Stimulated activated CD4-positive, alpha-beta T cell treated with anti-CD3 and anti-CD28 coated beads, TNF-alpha, amount 100 ng/mL, for 48 hours (primary cell): ENCODE measurements at places on chromosomes 12 and 14.

- DNase-seq, result no peak
These were observed 1.6 kb downstream of the AEBP2 start for GRCh38 chr12:19440916-19441315.

DNA sequence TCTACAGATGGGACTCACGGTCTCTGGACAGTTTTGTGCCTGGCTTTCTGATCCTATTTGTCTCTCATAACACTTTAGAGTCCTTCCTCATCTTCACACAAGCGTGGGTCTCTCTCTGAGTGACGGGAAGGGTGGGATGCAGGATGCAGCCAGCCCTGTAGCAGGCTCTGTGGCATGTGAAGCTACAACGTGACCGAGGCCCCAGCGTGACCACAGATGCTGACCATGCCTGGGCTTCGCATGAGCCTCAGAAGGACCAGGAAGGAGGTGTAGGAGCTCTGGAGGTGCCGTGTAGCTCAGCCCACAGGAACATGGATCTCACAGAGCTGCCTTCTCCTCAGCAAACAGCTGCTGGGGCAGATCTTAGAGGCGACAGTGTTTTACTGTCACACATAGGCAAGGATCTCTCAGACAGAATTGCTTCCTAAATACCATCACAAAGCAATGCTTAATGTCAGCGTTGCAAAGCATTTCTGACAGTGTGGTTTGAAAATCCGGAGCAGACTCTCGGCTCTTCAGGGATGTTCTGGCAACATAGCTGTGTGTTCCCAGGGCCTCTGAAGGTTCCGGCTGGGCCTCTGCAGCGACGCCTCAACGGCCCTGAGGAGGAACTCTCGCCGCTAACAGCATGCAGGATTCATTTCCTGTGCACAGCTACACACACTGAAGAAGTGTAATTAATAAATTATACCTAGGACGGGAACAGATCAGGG, 21.9 kb downstream of the ANKLE2 start:
- no peak for DNase-seq

DNA sequence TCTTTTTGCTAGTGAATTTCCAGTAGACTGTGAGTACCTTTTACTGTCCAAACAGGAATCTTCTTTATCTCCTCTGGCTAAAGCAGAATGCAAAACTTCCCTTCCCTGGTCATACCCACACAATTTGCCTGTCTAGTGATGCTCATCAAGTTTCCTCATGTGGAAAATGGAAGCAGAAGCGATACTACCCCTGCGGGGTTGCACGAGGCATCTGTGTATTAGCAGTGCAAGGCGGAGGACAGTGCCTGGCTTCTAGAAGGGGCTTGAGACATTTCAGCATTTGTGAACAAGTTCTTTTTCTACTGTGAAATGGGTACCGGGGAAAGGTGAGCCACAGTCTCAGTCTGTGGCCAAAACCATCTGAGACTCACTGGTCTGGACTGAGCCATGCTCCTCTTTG, 340.9 kb downstream of the AACS start:
- DNase-seq, result no peak

DNA sequence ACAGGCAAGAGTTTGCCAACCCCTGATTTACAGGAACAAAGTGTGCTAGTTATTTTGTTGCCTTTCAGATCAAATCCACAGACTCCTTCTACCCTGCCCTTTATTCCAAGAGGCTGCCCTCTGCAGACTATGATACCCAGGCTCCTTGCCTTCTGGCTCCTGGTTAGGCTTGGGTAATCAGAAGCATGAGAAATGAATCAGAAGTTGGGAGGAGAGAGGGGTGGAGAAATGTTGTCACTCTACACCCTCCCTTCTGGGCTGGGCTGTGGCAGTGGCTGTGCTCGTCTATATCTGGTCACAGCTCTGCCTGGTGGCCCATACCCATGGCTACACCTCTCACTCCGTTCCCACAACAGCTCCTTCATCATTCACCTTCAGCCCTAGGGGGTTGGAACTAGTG, 204.6 kb upstream of the PLXNC1 start:
- no peak for DNase-seq

DNA sequence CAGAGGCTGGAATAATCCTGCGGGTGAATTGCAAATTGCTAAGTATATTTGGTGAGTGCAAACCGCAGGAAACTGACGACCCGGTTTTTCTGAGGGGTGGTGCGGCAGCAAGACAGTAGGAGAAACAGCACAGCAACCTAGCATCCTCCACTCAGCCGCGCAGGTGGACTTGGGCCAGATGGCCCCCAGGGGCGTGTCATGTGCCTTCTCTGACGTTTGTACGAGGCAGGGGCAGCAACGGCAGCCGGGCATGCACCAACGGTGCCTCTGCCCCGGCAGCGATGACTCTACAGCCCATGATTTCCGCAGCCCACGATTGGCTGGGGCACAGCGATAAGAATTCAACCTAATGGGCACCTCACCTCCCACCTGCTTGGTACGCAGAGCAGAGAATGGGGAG, 11.1 kb upstream of the CLEC2A start:
- DNase-seq, result no peak

- DNase-seq, result no peak
These were observed 158.0 kb downstream of the SLC5A8 start for GRCh38 chr12:101051901-101052550.

GRCh38 chr12:47949441-47950341, 13.7 kb upstream of the TMEM106C start:
- DNase-seq, result peak; percentile 22

- no peak for DNase-seq
These were observed 238.5 kb downstream of the RBM19 start for GRCh38 chr12:113727651-113728061.

DNA sequence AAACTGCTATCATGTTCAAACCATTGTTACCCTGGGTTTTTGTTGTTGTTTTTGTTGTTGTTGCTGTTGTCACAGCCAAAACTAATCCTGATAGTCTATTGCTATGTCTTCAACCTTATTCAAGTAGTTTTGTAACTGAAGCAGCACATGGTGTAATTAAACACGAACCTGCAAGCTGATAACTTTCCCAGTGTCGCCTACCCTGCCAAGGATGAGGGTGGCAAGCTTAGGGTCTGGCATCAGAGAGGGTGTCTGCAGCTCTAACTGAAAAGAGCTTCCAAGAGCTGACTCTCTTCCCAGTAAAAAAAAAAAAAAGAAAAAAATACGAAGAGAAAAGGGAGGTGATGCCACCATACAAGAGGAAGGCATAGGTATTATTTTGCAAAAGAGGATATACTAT, 86.3 kb upstream of the BCL2L14 start:
- no peak for DNase-seq

GRCh38 chr12:22163594-22163993, 117.6 kb downstream of the CMAS start:
- DNase-seq, result no peak

- DNase-seq, result no peak
These were observed 28.3 kb downstream of the DUSP16 start for GRCh38 chr12:12534166-12534866.

- DNase-seq, result no peak
These were observed 20.7 kb downstream of the XRCC3 start for GRCh38 chr14:103694572-103695026.

- DNase-seq, result no peak
These were observed 32.8 kb downstream of the PDZRN4 start for GRCh38 chr12:41220931-41221330.

DNA sequence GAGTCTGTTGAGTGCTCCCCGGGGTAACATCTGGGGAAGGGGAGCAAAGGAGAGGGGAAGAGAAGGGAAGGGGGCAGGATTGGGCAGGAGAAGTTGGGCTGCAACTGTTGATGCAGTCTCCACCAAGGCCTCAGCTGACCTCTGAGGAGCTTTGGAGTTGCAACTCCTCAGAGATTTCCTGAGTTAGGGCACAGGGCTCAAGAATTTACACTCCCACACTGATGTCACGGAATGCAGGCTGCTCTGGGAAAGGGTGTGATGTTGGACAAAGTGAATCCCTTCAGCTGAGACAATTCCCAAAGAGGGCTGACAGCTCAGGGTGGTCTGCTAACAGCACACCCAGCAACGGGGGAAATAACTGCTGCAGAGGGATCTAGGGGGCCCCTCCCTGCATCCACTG, 295.6 kb downstream of the PCNX1 start:
- DNase-seq, result no peak

DNA sequence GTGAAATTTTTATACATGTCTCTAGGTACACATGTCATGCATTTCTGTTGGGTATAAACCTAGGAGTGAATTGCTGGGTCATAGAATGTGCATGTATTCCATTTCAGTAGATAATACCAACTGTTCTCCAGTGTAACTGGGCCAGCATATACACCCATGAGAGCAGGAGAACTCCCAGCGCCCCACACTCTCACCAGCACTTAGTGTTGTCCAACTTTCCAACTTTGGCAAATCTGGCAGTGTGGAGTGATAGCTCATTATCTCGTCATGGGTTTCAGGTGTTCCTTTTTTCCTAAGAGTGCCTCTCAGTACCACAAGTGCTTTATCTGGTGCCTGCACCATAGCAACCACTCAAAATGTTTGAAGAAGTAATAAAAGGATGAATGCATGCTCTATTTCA, 40.1 kb downstream of the NGB start:
- no peak for DNase-seq

DNA sequence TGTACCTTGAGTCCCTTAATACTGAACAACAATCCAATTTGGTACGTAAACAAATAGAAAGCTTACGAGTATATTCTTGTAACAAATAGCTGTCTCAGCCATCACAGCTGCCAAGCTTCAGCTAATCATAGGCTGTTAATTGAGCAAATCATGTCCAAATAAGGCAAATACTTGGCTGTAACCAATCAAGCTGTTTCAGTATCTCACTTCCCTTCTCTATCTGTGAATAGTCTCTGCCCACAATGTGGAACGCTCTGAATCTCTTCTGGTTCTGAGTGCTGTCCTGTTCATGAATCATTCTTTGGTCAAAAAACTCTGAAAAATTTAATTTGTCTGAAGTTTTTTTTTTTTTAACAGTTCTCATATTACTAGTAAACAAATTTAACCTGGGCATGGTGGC, 5.8 kb upstream of the NEMF start:
- no peak for DNase-seq

- DNase-seq, result no peak
These were observed 9.4 kb upstream of the DHRS7 start for GRCh38 chr14:60174352-60175254.

- no peak for DNase-seq
These were observed 1.2 kb downstream of the SPTSSA start for GRCh38 chr14:34460841-34461240.

GRCh38 chr14:44279357-44279756, 227.7 kb downstream of the FSCB start:
- no peak for DNase-seq

GRCh38 chr14:34119107-34119858, 168.4 kb upstream of the EGLN3 start:
- no peak for DNase-seq

DNA sequence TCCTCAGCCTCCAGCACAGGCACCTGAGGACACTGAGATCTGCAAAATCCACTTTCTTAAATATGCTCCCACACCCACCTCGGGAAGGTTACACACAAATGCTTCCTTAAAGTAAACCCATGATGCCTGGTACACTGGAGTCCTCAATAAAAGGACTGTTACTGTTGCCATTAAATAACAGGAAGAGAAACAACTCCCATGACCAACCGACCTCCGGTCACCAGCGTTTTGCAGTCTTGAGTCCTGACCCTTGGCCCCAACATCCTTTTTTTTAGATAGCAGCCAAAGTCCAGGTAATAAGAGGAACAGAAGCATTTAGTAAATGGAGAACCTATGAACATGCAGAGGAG, 42.4 kb downstream of the ITPK1 start:
- no peak for DNase-seq

GRCh38 chr14:49106741-49107667, 479.2 kb downstream of the RPS29 start:
- DNase-seq, result no peak

DNA sequence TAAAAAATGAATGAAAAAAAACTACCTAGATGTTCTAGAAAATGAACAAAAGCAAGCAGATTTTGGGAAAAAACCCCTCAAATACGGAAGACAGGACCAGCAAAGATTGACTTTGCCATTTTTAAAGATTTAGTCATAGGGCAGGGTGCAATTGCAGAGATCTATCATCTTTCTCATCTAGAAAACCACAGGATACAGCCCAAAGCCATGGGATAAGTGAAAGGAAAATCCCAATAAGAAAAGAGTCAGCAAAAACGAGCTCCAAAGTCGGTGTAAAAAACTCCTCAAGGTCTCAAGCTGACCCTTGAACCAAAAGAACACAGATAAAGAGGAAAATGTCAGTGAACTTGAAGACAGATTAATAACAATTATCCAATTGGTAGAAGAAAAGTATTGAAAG, 28.0 kb downstream of the CEP290 start:
- no peak for DNase-seq

GRCh38 chr12:113063396-113064350, 7.1 kb downstream of the DTX1 start:
- no peak for DNase-seq

- DNase-seq, result no peak
These were observed 81.2 kb downstream of the VCPKMT start for GRCh38 chr14:50035214-50035613.

GRCh38 chr12:99810718-99811593, 163.4 kb downstream of the GARIN6 start:
- no peak for DNase-seq

DNA sequence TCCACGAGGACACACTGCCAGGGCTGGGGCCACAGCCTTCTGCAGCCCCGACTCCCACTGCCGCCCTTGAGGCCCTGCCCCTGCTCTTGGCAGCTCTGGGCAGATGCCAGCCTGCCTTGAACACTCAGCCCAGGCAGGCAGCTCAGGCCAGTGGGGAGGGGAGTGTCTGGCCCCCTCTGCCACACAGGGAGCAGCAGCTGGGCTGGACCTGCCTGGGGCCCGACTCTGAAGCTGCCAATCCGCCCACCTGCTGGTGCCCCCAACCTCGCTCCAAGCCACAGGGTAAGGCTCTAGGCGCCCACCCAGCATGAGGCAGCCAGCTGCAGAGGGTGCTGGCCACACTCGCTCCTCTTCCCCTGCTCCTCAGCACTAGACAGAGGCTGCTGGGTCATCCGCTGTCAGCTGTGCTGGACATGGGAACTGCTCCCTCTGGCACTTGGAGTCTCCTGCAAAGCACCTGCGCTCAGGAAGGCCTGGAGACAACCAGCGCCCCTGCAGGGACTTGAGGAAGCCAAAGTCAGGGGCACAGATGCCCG, 24.6 kb upstream of the NUDT14 start:
- DNase-seq, result no peak

DNA sequence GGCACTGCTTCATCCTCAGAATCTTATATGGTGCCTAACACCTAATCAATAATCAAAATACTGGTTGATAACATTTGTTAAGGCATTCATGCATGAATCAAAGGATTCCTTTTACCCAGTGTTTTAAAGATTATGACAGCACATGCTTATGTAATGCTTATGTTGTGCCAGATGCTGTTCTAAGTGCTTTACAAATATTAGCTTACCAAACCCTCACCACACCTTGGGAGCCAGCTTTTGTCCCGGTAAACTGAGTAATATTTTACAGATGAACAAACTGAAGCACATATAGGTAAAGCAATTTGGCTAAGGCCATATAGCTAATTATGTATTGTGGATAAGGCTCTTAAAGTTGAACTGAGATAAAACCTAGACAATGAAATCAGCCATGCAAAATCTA, 209.2 kb downstream of the ALX1 start:
- no peak for DNase-seq

- DNase-seq, result no peak
These were observed 4.7 kb downstream of the P2RX2 start for GRCh38 chr12:132623072-132623869.

- no peak for DNase-seq
These were observed 1415.2 kb downstream of the AACS start for GRCh38 chr12:126480451-126480850.

GRCh38 chr12:121796855-121797751, 3.6 kb upstream of the RHOF start:
- no peak for DNase-seq
